ENCODE measurements at places on chromosomes 6 and 20.

DNA sequence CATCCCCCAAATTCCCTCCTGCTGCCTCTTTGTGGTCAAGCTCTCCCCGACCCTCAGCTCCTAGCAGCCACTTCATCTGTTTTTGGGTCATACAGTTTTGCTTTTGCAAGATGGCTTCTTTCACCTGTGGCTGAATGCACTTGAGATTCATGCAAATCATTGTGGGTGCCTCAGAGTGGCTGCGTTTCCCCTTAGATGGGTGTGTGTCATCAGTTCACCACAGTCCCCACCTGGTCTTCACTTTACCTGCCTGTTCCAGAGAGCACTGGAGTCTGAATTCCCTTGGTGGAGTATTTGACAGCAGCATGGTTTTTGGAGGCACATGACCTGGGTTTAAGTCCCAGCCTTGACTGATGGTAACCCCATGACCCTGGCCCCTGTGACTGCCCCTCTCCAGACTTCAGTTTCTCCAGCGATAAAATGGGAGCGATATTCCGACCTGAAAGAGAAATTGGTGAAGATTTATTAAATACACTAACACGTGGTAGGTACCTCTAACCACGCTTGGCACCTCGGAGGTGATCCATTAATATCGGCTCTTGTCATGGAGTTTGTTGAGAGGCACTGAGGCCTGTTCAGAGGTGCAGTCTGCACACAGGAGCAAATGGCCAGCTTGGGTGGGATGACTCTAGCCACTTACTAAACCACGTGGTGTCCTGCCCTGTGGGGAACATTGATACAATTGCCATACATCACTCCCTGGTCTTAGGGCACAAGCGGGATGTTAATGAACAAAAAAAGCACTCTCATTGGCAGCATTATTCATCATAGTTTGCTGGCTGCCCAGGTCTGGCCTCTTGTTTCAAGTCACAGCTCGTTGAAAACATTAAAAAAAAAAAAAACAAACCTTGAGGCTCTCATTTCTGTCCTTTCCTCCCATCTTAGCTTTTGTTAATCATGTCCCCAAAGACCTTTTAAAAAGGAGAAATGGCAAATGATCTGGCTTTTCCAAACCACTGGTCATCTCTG, 167.2 kb upstream of the KCNG1 start:
- DNase-seq, result no peak

GRCh38 chr6:134312038-134312660, 5.8 kb downstream of the SGK1 start:
- no peak for DNase-seq

DNA sequence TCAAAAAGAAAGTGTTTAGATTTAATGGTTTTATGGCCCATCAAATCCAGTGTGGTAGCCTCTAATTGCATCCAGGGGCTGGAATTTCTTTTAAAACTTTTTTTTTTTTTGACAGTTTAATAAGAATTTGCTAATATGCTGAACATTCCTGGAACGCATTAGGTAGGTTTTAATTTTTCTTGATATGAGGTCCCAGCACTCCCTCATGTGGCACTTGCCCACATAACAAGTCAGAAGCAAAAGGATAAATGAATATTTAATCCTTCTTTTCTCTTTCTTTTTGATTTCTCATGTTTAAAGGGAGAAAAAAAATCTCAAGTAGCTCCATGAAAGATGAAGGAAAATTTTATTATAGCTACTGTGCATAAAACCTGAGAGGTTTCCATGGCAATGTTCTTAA, 13.5 kb downstream of the HAO1 start:
- DNase-seq, result peak; percentile 42

DNA sequence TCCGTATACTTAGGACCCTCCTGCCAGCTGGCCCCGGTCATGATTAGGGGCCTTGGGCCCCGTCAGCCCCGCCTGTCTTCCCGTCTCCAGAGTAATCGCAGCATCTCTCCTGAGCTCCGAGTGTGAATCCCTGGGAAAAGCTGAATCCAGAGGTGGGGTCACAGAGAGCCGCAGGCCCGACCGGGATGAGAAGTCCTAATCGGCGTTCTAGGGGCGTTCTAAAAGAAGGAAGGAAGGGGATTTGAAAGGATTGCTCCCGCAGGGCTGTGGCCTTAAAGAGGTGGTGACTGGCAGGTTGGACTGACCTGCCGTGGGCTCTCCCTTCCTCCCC, 371 bp downstream of the HMGN4 start:
- DNase-seq, result no peak

- DNase-seq, result peak; percentile 97
These were observed 347.0 kb downstream of the RNGTT start for GRCh38 chr6:88616380-88616779.

Measured in OCI-LY7 (cell line).